ENCODE measurements at places on chromosomes 5 and 9. TPM values are rescaled to one million over a fixed set of nuclear protein-coding genes. Genes with fewer than 3 reads are reported as not detected.

DNA sequence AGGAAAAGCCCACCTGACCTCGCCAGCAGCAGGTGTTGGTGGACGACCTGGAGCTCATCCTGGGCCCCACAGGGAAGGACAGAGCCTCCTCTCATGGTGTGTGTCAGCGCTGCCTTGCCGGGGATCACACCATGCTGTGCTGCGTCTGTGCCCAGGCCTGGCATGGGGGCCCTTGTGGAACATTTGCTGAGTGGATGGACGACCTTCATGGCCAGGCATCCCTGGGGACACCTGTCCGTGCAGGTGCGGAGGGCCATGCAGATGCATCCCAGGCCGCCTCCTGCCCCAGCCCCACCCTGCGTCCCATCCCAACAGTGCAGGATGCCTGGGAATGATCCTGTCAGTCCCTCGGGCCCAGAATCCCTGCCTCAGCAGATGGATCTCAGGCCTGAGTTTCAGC is 73.8 kb downstream of the NEK6 start:
- no peak for ATAC-seq

Gene CTNND2
- 0.21 TPM for total RNA-seq

Gene CMBL
- total RNA-seq = 0.82 TPM

Gene OTP
- not detected for total RNA-seq

DNA sequence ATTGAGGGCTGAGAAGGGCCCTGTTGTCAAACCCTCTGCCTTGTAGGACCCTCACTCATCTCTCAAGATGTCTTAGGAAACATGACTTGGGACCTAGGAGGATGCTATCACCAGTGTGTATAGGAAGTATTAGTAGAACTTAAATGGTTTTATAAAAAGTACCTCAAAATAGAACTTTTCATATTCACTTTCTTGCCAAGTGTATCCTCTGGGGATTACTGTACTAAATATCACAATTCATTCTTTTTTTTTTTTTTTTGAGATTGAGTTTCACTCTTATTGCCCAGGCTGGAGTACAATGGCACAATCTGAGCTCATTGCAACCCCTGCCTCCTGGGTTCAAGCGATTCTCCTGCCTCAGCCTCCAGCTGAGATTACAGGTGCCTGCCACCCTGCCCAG is 56.2 kb downstream of the ARHGEF28 start:
- ATAC-seq = no peak

Gene BHMT
- total RNA-seq = not detected

Gene OTULINL
- total RNA-seq = 19.0 TPM

DNA sequence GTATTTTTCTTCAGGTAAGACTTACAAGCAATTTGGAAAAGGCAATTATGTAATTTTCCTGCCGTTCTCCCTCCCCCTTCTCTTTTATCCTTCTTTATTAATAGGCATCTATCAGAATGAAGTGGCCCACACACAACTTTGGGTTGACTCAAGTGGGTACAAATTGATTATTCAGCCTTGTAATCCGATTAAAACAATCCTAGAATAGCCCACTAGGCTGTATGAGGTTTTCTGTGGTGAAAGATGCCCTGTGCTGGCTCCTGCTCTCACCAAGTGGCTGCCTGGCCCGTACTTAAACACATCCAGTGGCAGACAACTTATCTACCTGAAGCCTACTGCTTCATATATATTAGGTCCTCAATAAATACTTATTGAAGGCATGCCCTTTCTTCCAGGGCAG is 177.3 kb upstream of the C9orf72 start:
- ATAC-seq = no peak

- no peak for ATAC-seq
These were observed 315.6 kb downstream of the PRR16 start for GRCh38 chr5:120779674-120780073.

DNA sequence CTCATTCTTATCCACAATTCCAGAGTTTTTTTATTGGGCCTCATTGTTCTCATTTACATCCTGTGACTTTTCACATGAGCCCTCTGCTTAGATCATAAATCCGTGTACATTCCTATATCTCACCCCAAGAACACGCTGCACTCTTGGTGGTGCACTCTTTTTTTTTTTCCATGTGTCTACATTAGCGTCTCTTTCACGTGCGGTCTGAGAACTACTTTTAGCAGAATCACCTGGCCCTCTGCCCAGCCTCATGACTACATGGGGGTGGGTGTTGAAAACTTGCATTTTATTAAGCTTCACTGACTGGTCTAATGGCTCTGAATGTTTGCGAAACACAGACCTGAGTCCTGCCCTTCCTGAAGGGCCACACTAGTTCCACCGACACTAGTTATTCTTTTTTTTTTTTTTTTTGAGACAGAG is 18.6 kb downstream of the C9orf57 start:
- ATAC-seq = no peak

Gene ESM1
- total RNA-seq = not detected

Gene MARVELD2
- 0.69 TPM for total RNA-seq

- peak; percentile 87 for ATAC-seq
These were observed 127.9 kb downstream of the PIK3R1 start for GRCh38 chr5:68343421-68343826.

DNA sequence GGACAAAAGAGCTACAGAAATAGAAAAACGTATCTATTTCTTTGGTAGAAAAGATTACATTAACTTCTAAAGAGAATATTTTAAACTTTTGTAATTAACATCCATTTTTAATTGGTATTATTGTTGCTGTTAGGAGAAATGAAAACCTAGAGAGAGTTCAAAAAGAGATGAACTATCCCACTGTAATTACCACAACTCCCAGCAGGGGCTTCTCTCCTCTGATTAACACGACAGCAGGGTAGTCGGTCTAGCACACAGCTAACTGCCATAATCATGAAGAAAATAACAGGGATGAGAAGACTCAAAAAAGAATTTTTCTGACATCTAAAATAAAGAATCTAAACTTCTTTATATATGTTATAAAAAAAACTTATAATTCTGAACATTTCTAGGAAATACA is 86.2 kb upstream of the CDH9 start:
- ATAC-seq = no peak

DNA sequence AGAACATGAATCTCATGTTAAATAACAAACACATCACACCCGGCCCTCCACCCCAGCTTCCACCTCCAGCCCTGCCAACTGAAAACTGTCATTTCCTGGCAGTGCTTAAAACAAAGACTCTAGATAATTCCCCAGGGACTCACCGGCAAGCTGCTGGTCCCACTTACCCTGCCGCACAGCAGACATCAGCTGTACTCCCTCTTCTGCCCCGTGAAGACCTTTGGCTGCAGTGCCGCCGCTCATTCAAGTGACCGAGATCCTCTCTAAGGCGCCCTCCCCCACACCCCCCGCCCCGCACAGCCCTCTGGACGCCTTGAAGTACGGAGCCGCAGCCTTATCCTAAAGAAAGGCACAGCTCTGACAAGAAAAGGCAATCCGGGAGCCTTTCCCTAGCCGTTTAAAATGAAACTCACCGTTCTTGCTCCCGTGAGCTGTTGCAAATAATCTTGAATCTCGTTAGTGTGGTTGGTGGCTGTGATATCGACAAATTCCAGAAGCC is 434 bp downstream of the GLRX start:
- ATAC-seq = peak; percentile 16

Gene CYSRT1
- total RNA-seq = 0.32 TPM

DNA sequence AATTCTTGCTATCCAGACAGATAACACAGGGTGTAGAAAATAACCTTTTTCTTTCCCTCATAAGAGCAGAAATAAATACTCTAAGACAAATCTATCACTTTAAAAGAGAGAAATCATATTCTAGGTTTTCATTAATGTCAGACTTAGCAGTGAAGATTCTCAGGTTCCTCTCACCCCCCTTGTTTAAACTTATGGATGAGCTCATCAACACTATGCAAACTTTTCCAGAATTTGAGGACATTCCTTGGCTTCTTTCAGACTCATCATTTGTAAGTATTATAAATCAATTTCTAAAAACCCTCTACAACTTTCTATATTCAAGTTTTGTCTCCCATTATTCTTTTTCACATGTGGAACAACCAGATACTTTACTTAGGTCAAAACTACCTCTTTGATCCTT is 374.9 kb upstream of the TRPC7 start:
- ATAC-seq = no peak

- ATAC-seq = no peak
These were observed 13.1 kb downstream of the NACC2 start for GRCh38 chr9:136081826-136082495.

GRCh38 chr9:35757226-35757891 is 3.3 kb upstream of the MSMP start:
- peak; percentile 68 for ATAC-seq

DNA sequence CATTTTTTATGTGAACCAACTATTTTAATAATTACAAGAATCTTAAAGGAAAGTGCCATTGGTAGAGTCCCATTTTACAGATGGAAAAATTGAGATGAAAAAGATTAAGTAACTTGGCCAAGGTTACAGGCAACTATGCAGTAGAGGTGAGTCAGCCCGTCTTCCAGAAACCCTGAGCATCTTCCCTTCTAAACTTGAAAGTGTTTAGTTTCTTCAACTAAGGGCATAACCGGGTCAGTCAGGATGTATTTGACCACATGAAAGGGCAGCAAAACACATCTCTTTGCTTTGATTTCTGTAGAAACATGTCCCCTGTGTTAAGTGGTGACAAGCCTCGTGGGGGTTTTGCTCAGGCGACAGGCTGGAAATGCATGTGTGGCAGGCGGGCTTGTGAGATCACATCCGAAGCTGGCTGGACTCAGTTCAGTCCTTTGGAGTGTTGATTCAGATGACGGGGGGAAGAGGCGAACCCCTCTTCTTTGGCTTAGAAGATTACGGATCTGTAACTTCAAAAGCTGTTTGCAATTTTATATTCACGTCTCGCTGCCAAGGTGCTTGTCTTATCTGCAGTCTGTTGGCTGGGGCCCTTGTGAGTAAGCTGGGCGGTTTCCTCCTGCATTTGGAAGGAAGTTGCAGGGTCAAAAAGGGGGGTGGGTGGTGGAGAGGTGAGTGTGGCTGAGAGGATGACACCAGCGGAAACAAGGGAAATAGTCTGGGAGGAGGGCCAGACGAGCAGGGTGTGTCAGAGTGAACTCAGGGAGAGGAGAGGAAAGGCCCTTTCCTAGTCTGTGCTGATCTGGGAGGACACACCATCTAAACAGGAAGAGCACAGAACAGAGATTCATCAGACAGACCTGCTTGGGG is 78.9 kb upstream of the RPS23 start:
- peak; percentile 82 for ATAC-seq

DNA sequence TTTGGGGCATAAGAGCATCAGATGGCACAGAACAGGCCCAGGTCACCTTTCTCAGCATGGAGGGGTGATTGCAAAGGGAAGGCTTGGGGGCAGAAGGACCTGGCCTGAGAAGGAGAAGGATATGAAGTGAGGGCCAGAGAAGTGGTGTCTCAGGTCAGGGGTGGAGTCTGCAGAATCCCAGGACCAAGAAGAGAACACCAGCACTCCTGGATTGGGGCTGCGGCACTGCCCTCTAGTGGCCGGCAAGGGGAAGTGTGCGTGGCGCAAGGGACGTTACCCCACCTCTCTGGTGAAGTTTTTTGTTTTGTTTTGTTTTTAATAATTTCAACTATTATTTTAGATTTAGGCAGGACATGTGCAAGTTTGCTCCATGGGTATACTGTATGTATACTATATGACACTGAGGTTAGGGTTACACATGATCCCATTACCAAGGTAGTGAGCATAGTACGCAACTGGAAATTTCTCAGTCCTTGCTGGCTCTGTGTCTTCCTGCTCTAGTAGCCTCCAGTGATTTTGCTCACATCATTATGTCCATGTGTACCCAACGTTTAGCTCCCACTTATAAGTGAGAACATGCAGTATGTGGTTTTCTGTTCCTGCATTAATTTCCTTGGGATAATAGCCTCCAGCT is 1548.6 kb downstream of the EFNA5 start:
- ATAC-seq = no peak

DNA sequence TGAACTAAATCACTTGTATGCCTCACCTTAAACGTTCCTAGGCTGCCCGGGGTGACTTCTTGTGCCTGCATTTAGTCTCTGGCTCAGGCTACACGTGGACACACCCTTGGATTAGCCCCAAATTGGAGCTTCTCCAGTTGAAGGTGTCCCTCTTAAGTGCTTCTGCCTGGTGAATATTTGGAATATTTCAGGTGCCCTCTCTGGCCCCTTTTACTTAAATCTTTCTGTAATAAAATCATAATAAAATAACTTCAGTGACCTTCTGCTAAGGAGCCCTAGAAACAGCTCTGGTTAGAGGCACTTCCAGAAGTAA is 74.3 kb upstream of the KLF9 start:
- ATAC-seq = no peak

DNA sequence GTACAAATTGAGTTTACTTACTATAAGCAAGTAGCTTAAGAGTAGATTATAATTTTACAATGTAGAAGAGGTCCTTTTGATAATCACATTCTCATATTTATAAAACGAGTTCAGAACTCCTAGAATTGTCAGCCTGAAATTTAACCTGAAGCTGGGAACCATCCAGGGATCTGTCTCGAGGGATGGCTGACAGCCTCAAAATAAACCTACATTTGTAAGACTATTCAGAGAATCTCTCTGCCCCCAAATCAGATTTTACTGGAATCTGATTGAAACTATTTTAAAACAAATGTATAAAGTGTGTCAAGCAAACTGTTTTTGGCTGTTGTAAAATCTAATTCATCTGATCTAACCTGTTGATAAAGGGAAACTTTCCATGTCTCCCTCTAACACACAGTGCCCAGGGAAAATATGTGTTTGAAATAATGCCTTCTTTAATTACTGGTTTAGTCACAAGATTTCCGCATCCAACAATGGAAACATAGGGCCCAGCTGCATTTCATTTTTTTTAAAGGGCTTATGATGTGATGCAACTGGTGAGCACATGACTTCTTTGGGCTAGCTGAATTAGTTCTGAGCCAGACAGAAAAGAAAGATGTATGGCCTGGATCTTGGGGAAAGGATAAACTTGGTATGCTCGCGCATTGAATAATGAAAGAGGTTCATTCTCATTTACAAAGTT is 30.3 kb downstream of the SLC25A46 start:
- ATAC-seq = no peak
